ENCODE measurements at places on chromosomes 6 and 20. TPM values are rescaled to one million over a fixed set of nuclear protein-coding genes. Genes with fewer than 3 reads are reported as not detected.

GRCh38 chr6:134400941-134401340, 83.0 kb upstream of the SGK1 start:
- no peak for DNase-seq

- no peak for DNase-seq
Observed at GRCh38 chr6:4370066-4370465, 234.7 kb upstream of the ECI2 start.

DNA sequence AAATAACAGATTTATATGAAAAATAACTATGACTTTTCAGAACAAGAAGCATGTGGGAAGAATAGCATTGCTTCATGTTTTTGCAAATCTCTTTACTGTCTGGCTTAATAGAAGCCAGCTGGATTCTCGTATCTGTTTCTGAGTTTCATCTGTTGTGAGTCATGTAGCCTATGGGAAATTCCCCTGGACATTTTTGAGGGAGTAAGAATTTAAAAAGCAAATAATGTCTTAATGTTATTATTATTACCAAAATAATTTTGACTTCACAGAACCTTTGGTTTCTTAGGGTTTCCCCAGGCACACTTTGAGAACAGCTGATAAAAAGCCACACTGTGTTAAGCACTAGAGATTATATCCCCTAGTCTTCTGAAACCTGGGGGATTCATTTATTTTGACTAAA, 75.8 kb downstream of the SYCP2L start:
- DNase-seq, result no peak

GRCh38 chr6:55758156-55758937, 117.0 kb downstream of the BMP5 start:
- no peak for DNase-seq

- DNase-seq, result no peak
Observed at GRCh38 chr6:36216559-36216958, 20.0 kb downstream of the BRPF3 start.

DNA sequence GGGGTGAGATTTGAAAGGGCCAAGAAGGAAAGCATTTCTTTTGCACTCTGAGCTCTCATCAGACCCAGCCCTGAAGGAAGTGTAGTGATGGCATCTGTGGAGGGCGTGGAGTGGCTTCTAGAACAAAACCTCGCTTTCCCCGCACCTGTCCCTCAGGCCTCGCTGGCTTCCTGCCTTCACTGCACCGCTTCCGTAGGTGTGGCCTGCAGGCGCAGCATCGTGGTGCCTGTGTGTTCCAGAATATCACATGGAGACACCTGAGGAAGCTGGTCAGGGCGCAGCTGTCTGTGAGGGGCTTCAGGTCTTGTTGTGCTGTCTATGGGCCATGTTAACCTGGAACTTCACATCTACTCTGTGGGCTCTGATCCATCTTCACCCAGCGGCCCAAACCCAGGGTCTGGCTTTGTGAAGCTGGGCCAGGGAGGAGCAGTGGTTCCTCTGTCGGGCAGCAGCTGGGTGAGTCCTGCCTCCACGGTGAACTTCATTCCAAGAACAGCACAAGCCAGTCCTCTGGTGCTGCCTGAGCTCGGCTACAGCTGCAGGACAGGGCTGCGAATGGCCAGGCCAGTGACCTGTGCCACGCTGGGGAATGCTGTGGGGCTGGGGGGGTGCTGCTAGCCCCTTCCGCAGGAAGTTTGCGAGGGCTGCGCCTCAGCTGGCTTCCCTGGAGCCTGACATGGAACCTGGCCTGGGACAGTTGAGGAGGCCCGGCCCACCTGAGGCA, 40.9 kb downstream of the DSTN start:
- no peak for DNase-seq

DNA sequence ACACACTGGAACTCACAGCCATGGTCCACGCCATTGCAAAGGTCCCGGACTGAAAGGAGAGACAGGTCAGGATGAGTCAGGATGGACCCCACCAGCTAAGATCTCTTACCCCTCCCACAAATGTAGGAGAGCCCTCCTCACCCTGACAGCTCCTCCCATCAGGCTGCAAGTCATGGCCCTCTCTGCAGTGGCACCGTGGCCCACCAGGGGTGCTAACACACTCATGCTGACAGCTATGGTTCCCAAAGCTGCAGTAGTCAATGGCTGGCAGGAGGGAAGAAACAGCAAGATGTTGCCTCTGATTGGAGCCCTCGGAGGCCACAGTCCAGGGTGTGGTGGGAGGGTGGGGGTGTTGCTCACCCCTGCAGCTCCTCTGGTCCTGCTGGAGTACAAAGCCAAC, 5.7 kb upstream of the RBPJL start:
- no peak for DNase-seq

DNA sequence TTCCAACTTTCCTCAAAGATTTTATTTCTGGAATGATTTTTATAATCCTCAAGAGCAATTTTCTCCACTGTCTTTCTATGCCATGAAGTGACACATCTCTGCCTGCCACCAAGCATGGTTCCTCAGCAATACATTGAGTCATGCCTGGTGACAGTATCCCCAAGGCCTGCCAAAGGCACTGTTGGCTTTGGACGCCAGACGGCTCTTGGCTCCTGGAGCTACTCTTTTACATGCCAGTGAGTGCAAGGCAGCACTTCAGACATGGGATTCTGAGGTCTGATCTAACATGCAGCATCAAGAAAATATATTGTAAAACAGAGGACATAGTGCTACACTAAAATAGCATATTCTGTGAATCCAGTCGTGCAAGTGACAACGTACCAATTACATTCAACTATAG, 20.1 kb upstream of the PLEKHG1 start:
- no peak for DNase-seq

TREM2 gene
- 6.8 TPM for total RNA-seq

Measured in omental fat pad (tissue), 4 donors.